ENCODE measurements at places on chromosomes 2 and 18.

DNA sequence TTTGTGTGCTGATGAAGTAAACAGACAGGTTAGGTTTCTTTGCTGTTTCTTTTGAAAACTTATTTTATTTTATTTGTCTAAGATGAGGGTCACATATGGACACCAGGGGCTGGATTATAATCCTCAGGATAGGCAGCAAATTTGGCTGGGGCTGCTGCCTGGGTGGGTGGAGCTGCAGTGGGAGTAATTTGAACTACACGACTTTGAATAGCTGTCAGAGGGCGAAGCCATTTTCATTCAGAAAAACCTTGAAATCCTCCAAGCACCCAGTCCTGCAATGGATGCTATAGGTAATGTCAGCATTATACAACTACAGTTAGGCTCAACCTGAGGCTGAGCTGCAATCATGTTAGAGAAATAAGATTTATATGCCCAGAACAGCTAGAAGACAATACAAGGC lies 16.6 kb downstream of the SETBP1 start:
- DNase-seq, result no peak

GRCh38 chr18:48393776-48394175 lies 15.4 kb downstream of the ZBTB7C start:
- DNase-seq, result no peak

GRCh38 chr2:241844066-241844728 lies 14.5 kb downstream of the PDCD1 start:
- DNase-seq, result peak; percentile 73

DNA sequence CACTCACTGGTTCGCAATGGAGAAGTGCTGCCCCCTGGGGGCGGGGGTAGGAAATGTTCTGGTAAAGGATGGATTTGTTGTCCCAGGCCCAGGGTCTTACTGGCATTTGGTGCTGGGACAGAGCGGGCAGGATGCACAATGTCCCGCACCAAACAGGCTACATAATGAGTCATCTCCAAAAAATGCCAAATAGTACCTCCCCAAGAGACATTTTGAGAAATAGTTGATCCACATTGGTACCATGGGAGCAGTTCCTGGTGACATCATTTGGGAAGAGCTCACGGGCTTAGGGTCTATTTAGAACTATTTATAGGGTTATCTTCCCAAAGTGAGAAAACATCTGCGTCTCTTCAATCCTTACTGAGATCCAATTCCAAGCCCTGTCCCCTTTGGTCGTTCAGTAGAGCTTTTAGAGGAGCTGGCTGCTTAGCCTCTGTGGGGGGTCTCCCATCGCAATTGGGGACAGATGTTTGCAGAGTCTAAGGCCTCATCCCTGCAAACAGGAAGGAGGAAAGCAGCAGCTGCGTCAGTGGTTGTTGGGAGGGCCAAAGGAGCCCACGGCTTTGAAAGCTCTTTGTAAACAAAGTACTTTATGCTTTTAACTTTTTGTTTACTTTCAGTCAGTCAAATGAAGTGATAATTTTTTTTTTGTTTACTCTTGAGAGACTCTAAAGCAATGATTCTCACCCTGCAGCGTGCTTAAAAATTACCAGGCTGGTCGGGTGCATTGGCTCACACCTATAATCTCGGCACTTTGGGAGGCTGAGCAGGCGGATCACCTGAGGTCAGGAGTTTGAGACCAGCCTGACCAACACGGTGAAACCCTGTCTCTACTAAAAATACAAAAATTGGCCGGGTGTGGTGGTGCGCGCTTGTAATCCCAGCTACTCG lies 49.3 kb downstream of the GREB1 start:
- DNase-seq, result peak; percentile 88
